H1 (cell line): ENCODE measurements at places on chromosomes 5 and 9. TPM values are rescaled to one million over a fixed set of nuclear protein-coding genes. Genes with fewer than 3 reads are reported as not detected.

Gene PPP1R26
- 32.7 and 35.9 TPM in 2 replicates for total RNA-seq

GRCh38 chr9:122109035-122109813 is 16.1 kb upstream of the TTLL11 start:
- no peak for DNase-seq

DNA sequence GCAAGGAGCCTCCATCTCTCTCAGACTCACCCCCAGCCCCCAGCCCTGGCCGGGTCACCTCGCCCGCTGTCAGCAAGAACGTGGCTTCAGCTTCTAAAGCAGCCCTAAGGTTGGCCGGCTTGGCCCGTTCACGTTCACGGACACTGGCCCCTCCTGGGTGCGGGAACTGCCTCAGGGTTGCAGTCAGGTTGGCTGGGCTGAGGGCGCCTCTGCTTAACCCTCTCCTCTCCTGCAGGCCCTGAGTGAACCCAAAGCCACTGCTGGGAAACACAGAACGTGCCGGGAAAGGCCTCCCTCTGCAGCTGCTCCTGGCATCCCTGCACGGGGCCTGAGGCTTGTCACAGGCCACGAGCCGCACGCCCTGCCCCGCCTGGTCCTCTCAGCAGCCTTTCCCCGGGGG is 40.1 kb upstream of the UBAC1 start:
- no peak for DNase-seq

GRCh38 chr5:102965653-102966052 is 154.3 kb downstream of the GIN1 start:
- DNase-seq, result no peak

Gene ADAMTSL2
- 0.69 and 0.74 TPM in 2 replicates for total RNA-seq

Gene GZMA
- total RNA-seq, result not detected in 2 replicates

GRCh38 chr5:57531333-57531732 is 48.7 kb upstream of the ACTBL2 start:
- no peak for DNase-seq

Gene AQP7
- not detected in 2 replicates for total RNA-seq

GRCh38 chr9:113692256-113692655 is 183.9 kb upstream of the ZNF618 start:
- no peak for DNase-seq

DNA sequence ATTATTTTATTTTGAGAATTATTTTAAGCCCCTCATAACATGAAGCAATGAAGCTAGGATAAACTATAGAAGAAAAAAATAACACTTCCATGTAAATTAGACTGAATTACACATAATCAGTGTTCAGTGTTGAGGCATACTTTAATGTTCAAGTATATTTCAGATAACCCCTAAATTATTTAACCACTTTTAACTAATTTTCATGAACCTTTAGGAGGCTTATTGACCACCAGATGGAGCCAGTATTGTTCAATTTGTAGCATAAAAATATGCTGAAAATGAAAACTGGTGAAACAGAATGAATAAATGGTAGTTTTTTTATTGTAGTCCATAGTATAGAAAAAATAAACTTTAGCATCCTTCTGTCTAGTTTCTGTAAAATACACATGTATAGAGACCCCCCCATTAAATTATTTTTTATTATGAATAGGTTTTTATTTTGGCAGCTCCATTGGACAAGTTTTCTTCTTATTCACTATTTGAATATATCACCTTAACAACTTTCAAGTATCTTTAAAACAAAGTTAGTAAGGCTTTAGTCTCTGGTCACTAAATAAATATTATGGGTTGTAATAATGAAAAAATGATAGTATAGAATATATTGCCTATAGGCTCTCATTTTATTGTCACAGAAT is 190.1 kb downstream of the CWC27 start:
- no peak for DNase-seq

DNA sequence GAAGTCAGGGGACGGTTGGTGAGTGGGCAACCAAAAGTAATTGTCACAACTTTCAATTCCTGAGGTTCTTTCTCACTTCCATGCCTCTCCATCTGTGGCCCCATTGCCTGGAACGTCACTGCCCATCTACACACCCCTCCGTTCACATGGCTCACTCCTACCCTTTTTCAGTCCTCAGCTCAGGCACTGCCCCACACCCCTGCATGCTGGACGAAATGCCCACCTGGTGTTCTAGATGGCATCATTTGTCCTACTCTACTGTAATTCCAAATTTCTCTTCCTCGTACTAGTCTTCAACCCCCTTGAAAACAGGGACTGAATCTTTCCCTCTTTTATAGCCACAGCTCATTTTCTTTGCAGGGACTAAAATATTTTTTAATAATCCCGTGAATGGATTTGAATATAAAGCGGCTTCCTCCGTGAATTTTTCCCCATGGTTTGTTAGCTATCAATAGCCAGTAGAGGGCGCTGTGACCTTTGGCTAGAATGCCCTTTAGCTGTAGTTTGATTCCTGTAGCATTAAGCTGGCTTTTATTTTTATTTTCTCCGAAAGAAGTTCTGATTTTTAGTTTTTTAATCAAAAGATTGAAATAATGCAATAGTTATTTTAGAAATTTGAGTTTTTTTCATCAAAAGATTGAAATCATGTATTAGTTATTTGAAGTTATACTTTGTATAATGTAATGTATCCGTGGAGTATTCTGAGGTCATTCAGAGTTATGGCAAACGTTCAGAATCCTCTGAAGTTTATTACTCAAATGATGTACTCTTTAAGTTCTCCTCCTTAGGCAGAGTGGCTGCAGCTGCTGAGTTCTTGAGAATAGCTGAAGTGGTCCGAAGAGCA is 232.1 kb downstream of the SH3GL2 start:
- DNase-seq, result no peak

DNA sequence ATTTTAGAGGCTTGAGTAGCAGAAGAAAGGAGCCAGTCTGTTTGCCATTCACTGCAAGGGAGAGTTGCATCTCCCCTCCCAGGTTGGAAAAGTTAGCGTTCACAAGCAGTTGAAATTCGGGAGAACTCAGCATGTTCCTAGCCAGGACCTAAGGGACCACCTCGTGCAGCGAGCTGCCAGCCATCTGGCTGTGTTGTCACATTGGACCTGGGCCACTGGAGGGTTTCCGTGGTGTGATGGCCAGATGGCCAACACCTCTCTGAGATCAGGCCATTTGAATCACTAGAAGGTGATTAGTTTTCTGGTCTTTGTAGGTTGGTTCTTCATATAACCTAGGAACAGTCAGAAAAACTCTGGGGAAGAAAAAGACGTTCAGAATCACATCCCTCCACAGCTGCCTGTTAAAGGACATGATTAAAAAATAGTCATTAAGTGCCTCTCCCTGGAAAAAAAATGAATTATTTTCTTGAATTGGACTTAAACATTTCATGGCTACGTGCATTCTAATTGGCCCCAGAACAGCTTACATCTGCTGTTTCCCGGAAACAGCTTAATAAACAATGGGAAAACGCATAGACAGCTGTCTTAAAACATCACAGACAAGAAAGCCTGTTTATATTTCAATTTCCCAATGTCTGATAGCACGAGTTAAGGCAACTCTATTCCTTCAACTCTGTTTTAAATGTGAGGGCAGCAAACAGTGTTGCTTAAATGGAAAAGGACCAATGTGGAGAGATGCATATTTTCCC is 303.9 kb downstream of the TENT4A start:
- DNase-seq, result no peak

GRCh38 chr9:6931913-6932312 is 174.1 kb downstream of the KDM4C start:
- DNase-seq, result no peak

- DNase-seq, result peak; percentile 74
Measured at GRCh38 chr9:90801241-90801972, at the start of gene SYK. SYK (plus strand) TSS chr9:90801819; CDS start chr9:90843899, 42,080 bp downstream.

DNA sequence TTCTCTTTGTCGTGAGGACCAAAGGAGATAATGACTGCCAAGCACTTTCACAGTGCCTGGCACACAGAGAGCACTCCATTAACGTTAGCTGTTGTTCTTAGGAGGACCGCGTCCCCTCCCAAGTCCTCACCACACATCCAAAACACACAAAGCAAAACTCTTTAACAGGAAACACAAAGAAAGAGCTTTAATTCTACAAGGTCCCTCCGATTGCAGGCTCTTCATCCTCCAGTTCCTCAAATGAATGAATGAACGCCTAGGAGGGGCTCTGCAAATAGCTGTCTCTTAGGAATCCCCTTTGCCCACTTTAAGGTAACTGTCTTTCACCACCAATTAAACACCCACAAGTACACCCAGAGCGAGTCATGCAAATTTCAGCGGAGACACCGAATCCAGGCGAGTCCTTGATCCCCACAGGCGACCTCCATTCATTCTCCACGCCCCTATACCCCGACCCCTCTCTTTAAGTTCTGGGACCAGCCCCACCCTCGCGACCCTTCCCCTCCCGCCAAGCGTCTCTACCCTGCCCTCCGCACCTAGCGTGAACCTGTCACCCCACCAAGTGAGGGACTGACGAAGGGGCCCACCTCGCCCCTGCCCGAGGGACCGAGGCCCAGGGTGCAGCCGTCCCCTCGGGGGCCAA is 644 bp downstream of the TSC1 start:
- DNase-seq, result no peak

Gene ST8SIA4
- total RNA-seq, result 0.50 and 0.77 TPM in 2 replicates

DNA sequence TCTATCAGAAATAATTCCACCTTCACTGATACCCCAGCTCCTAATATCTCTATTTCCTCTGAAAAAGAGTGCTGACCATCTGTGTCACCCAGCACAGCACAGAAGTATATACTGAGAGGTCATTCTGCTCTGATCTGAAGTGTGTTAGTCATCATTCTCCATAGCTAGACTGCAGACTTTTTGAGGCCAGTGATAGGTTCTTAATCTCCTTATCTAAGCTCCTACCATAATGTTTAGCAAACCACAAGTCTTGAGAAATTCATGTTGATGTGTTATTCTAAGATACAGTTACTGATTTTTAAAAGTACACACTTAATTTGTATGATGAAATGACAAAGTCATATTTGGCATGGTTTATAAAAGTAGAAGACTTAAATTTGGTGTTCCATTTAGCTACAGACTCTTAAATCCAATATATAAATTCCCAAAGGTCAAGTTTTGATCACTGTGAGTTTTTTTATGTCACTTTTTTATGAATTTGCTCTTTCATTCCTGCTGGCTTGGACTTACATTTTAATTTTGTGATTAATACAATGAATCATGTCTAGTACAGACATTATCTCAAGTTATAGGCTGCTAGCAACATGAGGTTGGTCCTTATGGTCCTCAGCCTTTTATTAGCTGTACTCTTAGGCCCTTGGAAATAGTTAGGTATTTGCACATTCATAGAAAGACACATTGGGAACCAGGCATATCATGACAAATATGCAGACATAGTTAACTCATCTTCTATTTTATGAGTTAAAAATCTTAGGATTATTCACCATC is 380.8 kb downstream of the EBF1 start:
- DNase-seq, result no peak

DNA sequence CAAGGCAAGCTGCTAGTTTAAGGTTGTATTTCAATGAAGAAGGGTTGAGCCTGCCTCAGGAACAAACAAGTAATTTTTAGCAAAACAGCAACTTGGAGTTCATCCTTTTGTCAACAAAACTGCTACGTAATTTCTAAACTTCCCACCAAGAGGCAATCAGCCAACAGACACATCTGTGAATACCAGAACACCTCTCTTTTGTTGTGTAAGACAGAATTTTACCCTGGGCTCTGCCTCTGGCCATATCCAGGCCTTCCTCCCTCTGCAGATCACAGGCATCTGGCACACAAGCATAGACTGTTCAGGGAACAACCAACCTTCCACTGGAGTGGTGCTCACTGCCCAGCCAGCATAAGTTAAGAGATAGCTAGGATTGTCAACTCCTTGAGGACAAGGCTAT is 409.0 kb downstream of the SPOCK1 start:
- DNase-seq, result no peak

GRCh38 chr5:19928562-19929421 is 59.2 kb downstream of the CDH18 start:
- DNase-seq, result no peak

Gene FAM221B
- not detected in 2 replicates for total RNA-seq

GRCh38 chr9:131410044-131410491 is 16.2 kb downstream of the PRRC2B start:
- DNase-seq, result no peak

Gene ZNF300
- total RNA-seq, result 15.2 and 15.8 TPM in 2 replicates

DNA sequence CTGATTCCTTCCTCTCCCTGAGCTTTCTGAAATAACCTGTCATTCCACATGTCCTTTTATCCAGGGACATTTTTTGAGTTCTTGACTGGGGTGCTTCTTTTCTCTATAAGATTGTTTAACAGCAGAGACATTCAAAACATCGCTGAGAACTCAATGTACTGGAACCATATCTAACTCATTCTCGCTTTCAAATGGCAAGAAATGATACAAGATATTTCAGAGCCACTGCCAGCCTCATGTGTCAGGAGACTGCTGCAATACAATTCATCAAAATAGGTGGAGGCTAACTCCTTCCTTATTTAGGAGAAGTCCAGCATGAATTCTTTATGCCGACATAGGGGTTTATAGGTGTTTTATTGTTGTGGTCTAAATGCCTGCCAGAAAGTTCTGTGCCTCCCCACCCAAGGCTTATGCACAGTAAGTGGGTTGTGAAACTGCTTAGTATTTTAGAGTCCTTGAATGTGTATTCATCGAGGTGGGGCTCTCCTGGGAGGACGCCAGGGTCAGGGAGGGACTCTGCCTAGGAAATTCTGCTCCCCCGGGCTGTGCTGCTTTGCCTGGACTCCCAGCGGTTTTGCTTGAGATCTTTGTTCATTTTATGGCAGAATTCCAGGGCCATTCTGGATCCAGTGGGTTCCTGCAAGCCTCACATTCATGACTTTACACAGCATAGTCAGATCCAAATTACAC is 53.9 kb downstream of the ZNF474 start:
- no peak for DNase-seq

Gene ACER2
- total RNA-seq, result 8.8 and 9.9 TPM in 2 replicates

Gene ZNF474
- total RNA-seq, result not detected in 2 replicates

DNA sequence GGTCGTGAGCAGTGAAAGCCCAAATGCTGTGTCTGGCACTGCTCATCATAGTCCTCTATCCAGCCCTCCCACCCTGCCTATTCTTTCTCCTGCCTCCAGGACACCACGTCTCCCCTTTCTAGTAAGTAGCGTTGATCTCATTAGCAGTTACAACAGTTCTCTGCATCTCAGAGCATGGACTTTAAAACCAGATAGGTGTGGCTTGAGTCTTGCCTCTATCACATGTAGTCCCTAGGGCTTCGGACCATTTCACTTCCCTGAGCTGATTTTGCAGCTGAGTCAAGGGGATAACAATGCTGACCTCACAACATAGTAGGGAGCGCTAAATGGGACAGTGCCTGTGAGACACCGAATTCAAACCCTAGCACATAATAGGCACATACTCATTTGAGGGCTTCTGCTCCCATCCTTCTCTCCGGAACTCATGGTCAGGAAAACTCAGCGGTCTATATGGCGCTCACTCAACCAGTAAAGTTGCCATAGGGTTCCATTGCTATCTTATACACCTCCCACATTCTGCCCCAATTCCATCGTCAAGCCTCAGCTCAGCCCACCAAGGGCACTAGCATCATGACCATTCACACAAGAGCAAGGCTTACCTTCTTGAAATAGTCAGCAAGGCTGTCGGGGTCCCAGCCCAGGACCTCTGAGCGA is 515 bp downstream of the LCP2 start:
- no peak for DNase-seq

- DNase-seq, result no peak
Measured at GRCh38 chr9:133869674-133870405, 122.3 kb downstream of the VAV2 start.

Gene PCDHGA5
- 1.0 and 1.3 TPM in 2 replicates for total RNA-seq
